ENCODE measurements at places on chromosomes 11 and 22. TPM values are rescaled to one million over a fixed set of nuclear protein-coding genes. Genes with fewer than 3 reads are reported as not detected.

GRCh38 chr11:115322553-115323203, 181.5 kb downstream of the CADM1 start:
- H3K36me3 ChIP-seq, result no peaks in the 10 kb centered on the region
- DNase-seq, result no peak
- peaks cover 5% of the 10 kb centered on the region for H3K27me3 ChIP-seq
- H3K27ac ChIP-seq, result no peak overlapping the region
- H3K4me3 ChIP-seq, result no peak overlapping the region
- no peaks in the 10 kb centered on the region for H3K4me1 ChIP-seq

GRCh38 chr11:79363861-79364378, 76.9 kb downstream of the TENM4 start:
- H3K4me1 ChIP-seq, result no peaks in the 10 kb centered on the region
- no peaks in the 10 kb centered on the region for H3K36me3 ChIP-seq
- DNase-seq, result no peak
- H3K4me3 ChIP-seq, result no peak overlapping the region

KCNJ5 gene
- total RNA-seq, result not detected

DNA sequence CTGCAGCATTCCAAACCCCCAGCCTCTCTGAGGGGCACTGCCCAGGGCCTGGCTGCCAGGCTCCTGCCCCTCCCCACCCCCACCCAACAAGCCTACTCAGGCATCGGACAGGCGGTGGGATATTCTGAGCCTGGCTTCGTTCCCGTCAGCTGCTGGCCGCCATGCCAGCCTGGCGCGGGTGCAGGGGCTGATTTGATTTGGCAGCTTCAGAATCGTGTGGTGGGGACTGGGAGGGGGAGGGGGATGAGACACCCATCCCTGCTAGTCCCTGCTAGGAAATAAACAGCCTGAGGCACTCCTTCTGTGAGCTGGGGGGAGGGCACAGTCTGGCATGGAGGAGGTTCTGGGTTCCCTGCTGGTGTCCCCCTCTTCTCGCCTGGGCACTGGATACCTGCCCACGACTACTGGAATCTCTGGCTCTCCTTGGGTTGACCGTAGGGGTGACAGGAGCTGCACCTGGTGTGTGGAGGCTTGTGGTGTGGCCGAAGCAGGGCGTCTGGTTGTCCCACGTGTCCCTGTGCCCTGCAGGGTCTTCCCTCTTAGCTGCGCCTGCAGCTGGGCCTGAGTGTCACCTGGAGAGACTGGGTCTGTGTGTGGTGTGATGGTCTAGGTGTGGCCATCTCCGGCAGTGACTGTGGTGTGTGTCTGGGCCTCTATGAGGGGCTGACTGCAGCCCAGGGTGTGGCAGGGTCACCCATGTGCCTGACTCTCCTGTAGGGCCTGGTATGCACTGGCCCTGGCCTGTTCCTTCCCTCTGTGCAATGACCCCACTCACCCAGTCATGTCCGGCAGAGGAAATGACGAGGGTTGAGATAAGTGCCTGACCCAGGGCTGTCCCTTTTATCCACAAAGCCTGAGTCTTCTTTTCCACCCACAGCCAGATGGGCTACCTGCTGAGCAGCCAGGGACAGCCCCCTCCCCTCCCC, 42.2 kb downstream of the PDE2A start:
- H3K4me3 ChIP-seq, result no peak overlapping the region
- H3K27ac ChIP-seq, result no peak overlapping the region
- DNase-seq, result no peak
- peaks cover 19% of the 10 kb centered on the region for H3K27me3 ChIP-seq
- H3K4me1 ChIP-seq, result peaks cover 4% of the 10 kb centered on the region

GRCh38 chr11:123681030-123681429, 26.6 kb upstream of the SCN3B start:
- no peak for DNase-seq
- H3K4me3 ChIP-seq, result no peak overlapping the region
- H3K4me1 ChIP-seq, result no peaks in the 10 kb centered on the region
- no peak overlapping the region for H3K27ac ChIP-seq
- H3K27me3 ChIP-seq, result peaks cover 20% of the 10 kb centered on the region
